CD4-positive, alpha-beta T cell treated with Interleukin-21 for 1 hour (primary cell): ENCODE measurements at places on chromosomes 5 and 9.

DNA sequence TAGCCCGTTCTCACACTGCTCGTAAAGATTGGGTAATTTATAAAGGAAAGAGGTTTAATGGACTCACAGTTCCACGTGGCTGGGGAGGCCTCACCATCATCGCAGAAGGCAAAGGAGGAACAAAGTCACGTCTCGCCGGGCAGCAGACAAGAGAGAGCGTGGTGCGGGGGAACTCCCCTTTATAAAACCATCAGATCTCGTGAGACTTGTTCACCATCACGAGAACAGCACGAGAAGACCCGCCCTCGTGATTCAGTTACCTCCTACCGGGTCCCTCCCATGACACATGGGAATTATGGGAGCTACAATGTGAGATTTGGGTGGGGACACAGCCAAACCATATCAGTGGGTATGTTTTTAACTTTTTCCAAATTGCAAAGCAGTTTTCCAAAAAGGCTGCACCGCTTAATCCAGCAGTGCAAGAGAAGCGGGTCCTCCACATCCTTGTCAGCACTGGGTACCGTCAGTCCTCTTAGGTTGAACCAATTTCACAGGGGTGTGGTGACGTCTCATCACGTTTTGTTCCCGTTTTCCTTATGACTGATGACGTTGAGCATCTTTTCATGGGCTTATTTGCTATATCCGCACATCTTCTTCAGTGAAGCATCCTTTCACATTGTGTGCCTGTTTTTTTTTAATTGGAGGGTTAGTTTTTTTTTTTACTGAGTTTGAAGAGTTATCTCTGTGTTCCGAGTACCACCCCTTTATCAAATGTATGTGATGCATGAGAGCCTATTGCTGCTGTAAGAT lies 8.0 kb upstream of the FCN2 start:
- no peak for DNase-seq

DNA sequence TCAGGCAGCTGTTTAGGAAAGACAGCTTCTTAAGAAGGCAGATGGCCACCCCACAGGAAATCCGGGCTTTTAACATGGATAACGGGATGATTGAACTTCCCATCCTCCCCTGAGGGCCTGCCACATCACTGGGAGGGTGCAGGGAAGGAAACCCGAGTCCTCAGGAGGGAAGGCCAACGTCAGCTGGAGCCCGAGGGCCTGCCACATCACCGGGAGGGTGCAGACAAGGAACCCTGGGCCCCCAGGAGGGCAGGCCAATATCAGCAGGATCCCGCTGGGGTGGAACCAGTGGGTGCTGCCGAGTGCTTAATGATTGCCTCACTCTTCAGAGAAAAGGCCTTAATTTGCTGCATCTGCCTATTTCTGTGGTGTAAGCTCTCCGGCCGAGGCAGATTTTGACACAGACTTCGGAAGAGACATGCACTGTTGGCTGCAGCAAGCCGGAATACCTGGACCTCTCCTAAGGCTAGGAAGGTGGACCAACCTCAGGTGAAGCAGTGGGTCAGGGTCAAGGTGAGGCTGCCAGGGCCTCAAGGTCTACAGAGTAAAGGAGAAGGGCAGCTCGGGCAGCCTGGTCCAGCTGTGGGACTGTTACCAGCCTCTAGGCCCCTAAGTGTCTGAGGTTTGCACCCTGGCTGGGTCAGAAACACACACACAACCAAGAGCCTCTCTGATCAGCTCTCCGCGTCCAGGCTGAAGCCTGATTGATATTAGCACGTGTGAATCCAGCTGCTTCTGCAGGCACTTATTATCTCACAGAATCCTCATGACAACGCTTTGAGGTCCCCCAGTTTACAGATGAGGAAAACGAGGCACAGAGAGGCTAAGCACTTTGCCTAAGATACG lies 14.8 kb upstream of the COL5A1 start:
- DNase-seq = no peak

- DNase-seq = no peak
Measured at GRCh38 chr5:65073250-65073661, 304.5 kb downstream of the CWC27 start.

DNA sequence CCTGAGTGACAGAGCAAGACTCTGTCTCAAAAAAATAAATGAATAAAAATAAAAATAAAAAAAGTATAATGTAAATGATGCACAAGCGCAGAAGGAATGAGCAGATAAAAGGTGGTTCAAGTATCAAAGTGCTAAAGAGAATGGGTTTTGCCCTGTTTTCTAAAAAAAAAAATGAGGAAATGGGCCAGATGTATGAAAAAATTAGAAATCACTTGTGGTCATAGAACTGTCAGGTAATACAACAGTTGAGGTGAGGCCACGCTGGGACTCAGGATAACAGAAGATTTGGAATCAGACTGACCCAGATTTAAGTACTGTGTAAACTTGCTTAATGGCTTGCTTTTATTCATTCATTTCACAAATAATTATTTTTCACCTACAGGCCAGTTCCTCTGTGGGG lies 69.8 kb downstream of the MAPKAP1 start:
- DNase-seq = no peak
